ENCODE measurements at places on chromosomes 6 and 20.

GRCh38 chr20:25257756-25258475 is 10.0 kb downstream of the PYGB start:
- DNase-seq, result no peak

GRCh38 chr20:34112600-34113101 is 608 bp upstream of the EIF2S2 start:
- no peak for DNase-seq

- no peak for DNase-seq
These were observed 99.0 kb upstream of the IYD start for GRCh38 chr6:150269857-150270223.

DNA sequence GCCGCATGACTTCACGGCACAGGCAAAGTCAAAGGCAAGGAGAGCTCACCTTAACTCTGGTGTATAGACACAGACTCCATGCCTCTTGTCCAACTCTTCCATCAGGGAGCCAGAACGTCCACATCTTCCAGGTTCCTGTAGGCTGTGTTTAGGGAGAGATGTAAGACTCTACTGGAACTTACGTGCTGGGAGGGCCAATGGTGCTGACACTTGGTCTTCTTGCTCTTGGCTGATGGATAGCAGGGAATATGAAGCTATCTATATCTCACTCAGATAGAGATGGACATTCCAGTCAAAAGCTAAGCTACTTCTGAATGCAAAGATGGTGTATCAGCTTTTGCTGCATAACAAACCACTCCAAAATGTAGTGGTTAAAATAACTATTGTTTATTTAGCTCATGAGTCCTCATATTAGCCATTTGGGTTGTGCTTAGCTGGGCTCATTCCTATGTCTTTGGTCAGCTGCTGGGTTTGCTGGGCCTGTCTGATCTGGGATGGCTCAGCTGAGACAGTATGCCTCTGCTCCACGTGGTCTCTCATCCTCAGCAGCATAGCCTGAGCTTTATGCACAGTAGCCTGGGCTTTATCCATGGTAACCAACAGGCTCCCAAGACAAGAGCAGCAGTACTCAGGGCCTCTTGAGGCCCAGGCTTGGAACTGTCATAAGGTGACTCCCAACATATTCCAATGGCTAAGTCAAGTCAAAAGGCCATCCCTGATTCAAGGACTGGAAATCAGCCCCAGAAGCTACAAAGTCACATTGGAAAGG is 111.6 kb downstream of the SNX5 start:
- DNase-seq, result no peak

DNA sequence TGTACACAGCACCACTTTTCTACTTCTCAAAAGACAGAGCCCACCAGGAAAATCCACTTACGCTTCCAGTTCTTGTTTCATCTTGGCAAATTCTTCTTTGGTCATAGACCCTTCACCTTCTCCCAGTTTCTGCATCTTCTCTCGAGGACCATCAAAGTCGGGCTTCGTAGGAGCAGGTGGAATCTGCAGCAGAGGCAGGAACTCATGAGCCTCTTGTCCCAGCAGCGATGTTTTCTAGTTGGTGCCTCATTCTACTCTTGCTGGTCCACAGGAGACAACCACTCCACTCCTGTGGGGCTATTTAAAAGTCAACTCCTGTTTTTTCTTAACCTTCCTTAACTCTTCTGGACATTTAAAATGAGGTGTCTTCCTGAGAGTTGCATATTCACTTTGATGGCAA is 14.7 kb downstream of the SNX5 start:
- DNase-seq, result no peak

GRCh38 chr6:46904117-46904516 is 17.6 kb downstream of the ADGRF5 start:
- no peak for DNase-seq

- DNase-seq, result peak; percentile 39
These were observed 200.6 kb downstream of the GMPR start for GRCh38 chr6:16438718-16439591.

DNA sequence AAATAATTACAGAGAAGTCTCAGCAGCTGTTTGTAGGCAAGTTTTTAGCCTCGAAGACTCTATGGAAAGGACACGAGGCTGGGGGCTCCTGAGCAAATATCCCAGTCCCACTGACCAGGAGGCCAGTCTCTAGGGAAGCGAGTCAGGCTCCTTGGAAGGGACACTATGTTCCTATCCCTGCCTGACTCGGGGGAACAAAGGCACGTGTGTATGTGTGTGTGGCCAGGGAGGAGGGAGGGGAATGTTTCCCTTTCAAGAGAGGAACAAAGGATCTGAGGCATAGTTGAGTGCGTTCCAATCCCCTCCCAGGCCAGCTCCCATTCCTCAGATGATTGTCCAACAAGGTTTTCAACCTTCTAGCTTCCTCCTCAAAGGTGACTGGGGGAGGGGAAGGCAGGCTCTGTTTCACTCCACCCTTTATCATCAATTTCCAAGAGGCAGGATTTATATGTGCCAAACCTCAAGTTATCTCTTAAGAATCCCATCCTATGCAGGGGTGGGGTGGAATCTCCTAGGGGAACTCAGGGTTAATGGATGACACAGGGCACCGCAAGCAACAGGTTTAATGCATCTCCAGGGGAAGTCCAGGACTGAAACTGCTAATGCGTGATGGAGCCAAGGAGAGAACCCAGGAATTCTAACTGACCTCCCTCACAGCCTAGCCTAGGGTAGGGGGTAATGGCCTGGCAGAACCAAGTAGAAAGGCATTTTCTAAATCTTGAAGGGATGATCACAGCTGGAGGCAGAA is 9.9 kb downstream of the BCL2L1 start:
- DNase-seq, result no peak

DNA sequence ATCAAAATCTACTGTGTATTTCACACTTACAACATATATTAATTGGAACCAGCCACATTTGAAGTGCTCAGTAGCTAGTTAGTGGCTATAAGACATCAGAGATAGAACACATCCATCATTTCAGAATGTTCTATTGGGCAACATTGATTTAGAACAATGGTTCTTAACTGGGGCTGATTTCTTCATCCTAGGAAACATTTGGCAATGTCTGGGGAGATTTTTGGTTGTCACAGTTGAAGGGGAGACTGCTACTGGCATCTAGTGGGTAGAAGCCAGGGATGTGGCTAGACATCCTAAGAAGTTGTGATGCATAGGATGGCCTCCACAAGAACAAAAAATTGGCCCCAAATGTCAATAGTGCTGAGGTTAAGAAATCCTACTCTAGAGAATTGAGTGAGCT is 132.5 kb downstream of the OLIG3 start:
- no peak for DNase-seq

- DNase-seq, result no peak
These were observed 94.8 kb downstream of the MBOAT1 start for GRCh38 chr6:20117474-20117873.

Measured in stimulated activated naive CD4-positive, alpha-beta T cell treated with Interleukin-2 at 50 U/mL for 16 hours (primary cell).